ENCODE measurements at places on chromosomes 3 and 15.

DNA sequence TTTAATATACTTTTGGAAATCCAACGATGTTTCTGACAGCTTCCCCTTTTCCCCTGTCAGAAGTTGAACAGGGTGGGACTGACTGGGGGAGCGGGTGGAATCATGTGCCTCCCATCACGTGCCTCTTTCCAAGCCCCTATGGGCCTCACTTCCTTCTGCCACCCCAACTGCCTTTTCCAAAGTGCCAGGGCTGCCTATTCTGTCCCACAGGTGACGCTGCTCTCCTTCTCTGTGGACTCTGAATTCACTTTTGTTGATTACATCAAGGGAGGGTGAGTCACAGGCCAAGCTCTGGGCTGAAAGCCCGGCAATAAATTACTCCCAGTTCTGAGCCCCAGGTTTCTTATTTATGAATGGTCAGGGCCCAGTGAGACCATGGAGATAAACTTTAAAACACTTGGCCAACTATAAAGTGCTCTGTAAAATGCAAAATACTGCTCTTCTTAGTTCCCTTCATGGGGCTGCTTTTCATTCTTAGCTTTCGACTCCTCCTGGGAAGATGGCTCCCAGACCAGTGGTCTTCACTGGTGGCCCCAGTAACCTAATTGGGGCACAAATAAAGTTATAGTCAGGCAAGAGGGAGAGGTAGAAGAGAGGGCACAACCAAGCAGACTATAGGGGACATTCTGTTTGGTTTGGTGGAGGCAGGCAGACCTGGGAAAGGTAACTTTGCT lies 12.3 kb downstream of the CPNE9 start:
- DNase-seq = no peak

DNA sequence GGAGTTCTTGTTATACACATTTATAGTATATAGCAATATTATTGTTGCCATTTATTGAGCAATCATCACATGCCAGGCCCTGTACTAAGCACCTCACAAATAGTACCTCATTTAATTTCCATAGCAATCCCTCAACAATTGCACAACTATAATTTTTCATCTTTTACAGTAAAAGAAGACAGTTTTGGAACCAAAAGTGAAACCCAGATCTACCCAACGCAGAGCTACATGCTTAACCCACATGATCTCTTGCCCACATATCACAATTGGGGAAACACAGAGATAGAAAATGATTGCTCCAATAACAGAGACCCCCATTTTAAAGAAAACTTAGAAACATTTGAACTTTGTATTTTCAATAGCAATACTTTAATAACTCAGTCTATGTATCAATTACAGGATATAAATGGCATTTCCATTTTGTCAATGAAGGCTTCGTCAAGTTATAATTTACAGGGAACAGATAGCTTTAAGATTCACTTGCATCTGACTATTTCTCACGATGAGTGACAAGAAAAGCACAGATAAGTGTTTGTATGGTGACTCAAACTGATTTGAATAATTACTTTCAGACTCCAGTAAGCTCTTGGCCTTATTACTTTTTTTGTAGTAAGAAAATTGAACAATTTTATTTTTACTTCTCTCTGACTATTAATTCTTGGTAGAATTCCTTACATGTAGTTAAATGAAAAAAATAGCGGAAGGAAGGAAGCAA lies 38.7 kb upstream of the CCDC50 start:
- peak; percentile 62 for DNase-seq

GRCh38 chr3:111285694-111286093 lies 214.1 kb downstream of the NECTIN3 start:
- DNase-seq = no peak

DNA sequence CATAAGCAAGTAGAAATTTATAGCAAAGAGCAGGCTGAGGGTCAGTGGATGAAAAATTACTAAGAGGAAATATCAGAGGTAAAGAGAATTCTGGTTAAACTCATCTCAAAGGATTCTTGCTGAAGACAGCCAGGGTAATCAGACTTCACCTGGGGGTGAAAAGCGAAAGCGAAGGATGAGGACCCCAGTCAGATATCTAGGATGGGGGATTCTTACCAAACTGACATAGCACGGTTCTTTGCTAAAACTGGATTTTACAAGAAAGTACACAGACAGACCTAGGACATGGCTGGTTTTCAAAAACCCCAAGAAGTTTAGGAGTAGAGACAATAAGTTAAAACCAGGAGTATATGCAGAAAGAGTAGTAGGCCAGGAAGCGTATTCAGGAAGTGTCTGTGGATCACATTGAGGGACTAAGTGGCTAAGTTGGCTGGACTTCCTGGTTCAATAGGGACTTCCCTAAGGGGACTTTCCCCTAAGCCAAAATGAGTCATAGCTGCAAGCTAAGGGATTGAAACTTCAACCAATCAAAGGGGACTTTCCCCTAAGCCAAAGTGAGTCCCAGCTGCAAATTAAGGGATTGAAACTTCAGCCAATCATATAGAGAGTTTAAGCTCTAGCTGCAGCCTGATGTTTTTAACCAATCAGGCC lies 2.4 kb upstream of the CFAP91 start:
- peak; percentile 87 for DNase-seq

DNA sequence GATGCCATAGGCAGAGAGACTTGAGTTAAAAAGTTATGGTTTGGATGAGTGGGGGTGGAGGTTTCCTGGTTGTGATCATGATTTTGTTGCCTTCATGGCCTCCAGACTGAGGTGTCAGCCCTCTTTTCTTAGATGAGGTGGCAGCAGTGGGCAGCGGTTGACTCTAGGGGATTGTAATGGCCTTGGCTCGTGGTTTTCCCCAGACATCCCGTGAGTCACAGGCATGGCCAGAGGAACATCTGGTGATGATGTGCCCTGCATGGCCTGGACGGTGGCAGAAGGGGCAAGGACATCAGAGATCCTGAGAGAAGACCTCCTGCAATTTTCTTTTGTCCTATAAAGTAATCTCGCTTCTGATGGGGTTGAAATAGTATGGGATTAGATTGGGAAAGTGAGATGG lies 12.4 kb downstream of the RETNLB start:
- DNase-seq = no peak

DNA sequence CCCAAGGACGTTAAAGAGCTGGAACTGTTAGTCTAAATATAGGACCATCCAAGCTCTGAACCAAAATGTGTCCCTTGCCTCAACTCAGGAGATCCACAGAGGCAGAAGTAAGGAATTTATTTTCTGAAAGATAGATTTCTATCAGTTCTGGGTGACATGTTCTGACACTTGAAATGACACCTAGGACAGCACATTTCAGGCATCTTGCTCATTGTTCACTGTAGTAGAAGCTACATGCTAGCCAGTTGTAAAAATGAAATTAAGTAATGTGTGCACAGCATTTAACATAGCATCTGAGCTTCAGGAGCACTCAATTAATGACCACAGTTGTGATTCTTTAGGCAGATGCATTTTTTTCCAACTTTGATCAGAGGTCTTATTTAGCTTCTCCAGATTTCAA lies 567 bp downstream of the CCR2 start:
- no peak for DNase-seq
